ENCODE measurements at places on chromosomes 11 and 22.

DNA sequence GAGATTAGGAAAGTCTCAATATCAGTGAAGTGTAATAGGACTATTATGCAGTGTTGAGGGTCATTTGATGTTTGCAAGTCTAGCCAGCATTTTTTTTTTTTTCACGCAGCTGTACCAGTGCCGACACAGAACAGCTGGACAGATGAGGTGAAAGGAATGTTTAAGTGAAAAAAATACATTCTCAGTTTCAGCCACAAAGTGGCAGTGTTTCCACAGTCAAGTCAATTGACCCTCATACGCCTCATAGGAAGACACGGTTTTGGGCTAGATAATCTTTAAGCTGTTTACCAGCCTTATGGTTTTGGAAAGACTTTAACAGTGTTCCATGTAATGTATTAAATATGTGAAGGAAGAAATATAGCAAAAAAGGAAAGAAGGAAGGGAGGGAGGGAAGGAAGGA is 349.9 kb upstream of the ANO3 start:
- peak; percentile 27 for DNase-seq

DNA sequence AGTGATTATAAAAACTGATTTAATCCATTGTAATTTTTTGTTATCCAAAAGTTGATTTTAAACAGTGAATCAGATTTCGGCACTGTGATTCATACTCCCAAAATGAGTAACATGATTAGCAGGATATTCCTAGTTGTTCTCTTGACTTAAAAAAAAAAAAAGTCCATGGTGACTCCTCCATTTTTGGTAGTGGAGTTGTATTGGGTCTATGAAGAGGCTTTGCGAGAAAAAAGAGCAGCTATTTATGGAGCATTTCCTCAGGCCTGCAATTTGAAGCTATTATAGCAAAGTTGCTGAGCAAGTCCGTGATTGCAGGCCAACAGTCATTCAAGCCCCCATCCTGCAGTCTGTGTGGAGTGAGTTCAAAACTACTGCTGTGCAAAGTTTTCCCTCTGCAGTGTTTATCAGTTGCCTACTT is 28.8 kb downstream of the YAP1 start:
- DNase-seq = peak; percentile 58

GRCh38 chr11:65489706-65490320 is 9.0 kb upstream of the MALAT1 start:
- DNase-seq = no peak

DNA sequence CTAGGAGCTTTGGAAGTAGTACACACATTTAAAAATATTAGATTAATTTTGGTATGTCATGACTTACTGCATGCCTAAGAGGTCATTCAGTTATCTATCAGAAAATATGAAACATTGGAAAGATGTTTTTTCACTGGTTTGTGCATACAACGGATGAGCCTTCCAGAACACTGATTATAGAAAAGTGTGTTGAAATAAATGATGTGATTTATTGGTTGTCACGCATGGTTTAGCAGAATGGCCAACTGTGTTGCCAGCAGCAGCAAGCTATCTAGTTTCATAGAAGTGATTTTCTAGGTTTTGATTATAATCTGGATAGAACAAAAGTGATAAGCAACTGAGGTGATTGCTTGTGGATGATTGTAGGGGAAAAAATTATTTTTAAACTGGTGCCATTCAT is 53.6 kb downstream of the DDX10 start:
- no peak for DNase-seq

- DNase-seq = no peak
Measured at GRCh38 chr11:60910711-60911380, 3.1 kb upstream of the TMEM109 start.

DNA sequence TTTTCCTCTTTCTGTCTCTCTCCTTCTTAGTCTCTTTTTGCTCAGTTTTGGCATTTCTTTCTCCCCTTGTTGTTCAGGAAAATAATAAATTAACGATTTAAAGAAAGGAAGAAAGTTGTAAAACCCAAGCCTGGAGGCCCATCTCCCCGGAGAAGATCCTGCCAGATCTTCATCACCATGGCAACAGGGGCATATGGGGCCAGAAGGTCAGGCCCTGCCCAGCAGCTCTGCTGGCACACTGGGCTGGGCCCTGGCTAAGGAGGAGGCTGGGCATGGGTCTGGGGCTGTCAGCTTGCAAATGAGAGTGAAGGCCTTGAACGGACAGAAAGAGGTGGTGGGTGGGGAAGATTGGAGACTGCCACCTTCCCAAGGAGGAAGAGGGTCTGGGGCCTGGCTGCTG is 2.8 kb downstream of the LRRC10B start:
- DNase-seq = no peak

GRCh38 chr11:119509969-119510401 is 87.0 kb upstream of the THY1 start:
- peak; percentile 65 for DNase-seq

DNA sequence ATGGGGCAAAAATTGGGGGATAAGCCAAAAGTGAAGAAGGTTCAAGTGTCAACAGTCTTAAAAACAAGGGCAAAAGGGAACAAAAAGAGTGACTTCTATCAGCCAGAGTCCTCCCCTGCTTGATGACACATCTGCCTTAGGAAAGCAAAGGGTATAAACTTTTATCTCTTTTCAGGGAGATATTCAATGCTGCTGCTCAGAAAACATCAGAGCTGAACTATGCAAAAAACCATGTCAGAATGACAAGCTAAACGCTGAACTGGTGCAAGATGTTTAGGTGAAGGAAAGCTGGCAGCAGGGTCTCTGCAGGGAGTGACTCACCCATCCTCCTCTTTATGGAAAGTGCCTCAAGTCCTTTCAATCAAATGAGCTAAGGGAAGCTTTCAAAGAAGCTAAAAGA is 24.7 kb downstream of the ALG9 start:
- peak; percentile 44 for DNase-seq
